RCC 7860 (cell line): ENCODE measurements at places on chromosomes 12 and 14.

- no peak for DNase-seq
Observed at GRCh38 chr12:58349161-58349560, 407.8 kb downstream of the ATP23 start.

- no peak for DNase-seq
Observed at GRCh38 chr12:11863988-11864387, 206.8 kb upstream of the BCL2L14 start.

- DNase-seq = no peak
Observed at GRCh38 chr14:70716958-70717357, 75.2 kb downstream of the TTC9 start.

DNA sequence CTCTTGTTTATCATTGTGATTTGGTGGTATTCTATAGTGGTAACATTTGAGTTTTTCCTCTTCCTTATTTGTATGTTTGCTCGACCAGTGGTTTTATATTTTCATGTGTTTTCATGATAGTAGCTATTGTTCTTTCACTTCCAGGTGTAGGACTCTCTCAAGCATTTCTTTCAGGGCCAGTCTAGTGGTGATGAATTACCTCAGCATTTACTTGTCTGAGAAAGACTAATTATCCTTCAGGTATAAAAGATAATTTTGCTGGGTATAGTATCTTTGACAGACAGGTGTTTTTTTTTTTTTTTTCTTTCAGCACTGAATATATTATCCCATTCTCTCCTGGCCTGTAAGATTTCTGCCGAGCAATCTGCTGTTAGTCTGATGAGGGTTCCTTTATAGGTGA, 35.0 kb upstream of the CCND2 start:
- DNase-seq = no peak

- DNase-seq = no peak
Observed at GRCh38 chr14:74478996-74479635, 14.0 kb downstream of the NPC2 start.

- DNase-seq = no peak
Observed at GRCh38 chr14:68397371-68397811, 395.5 kb downstream of the ZFP36L1 start.

DNA sequence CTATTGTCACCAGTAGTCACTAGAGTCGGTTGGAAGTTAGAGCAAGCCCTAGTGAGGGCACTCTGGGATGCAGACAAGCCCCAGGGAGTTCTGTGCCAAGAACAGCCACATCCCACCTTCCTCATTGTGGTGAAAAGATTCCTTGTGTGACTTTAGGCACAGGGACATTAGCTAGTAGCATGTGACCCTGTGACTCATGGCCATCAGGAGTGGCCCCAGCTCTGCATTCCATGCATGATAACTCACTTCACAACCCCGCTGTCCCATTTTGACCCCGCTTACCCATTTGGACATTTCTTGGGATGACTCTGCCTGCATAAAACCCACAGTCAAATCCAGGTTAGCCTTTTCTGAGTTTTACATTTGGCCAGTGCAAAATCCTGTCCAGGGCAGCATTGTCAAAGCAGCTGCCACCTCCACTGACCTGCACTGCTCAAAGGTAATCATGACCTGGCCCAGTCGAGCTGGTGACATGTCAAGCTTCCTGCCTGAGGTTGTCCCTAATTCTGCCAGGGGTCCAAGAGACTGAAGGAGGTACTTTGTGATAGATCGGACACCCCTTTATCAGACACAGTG, 430.5 kb downstream of the DPF3 start:
- DNase-seq = peak; percentile 76
